Activated T-cell treated with anti-CD3 and anti-CD28 coated beads, Interleukin-2, amount 50 U/mL, for 4 hours (primary cell): ENCODE measurements at places on chromosomes 6 and 20. TPM values are rescaled to one million over a fixed set of nuclear protein-coding genes. Genes with fewer than 3 reads are reported as not detected.

SH3BGRL2 gene
- total RNA-seq: 0.51 TPM

TDRD6 gene
- not detected for total RNA-seq

LGSN gene
- not detected for total RNA-seq

SAMD10 gene
- total RNA-seq: 14.6 TPM

AURKA gene
- 7.3 TPM for total RNA-seq

MCCD1 gene
- total RNA-seq: not detected

GINS1 gene
- 25.4 TPM for total RNA-seq

NKX2-4 gene
- not detected for total RNA-seq

TNFRSF6B gene
- total RNA-seq: not detected

GRCh38 chr6:10613077-10613476, 81.3 kb downstream of the C6orf52 start:
- no peak for DNase-seq

DNA sequence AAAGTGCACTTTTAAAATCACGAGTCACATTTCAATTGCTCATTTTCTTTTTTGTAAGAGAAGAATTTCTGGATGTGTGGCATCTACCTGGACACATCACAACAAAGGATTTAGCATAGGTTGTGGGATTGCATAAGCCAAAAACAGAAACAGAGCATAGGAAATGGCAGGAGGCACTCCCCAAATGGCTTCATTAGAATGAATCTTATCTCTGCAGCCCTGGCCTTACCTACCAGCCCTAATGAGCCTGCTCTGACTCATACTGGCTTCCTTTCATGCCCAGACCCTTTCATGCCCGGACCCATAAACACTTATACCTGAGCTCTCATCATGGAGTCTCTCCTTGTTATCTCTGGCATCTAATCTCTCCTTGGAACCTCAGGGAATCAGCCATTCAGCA, 23.9 kb upstream of the SPTLC3 start:
- no peak for DNase-seq

DNA sequence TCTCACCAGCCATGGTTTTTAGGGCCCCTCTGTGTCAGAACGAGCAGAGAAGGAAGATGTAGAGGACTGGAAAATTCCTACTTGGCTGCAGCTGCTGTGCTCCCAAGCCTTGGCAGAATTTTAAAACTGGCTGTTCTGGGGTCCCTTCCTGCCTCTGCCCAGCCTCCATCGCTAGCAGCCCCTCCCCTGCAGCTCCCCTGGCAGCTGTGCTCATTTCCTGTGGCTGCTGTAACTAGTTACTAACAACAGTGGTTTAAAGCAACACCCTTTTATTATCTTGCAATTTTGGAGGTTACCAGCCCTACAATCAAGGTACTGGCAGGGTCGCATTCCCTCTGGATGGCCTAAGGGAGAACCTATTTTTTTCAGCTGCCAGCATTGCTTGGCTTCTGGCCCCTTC, 3.7 kb upstream of the CST11 start:
- DNase-seq: no peak

GRCh38 chr6:14001329-14002012, 76.7 kb downstream of the RNF182 start:
- no peak for DNase-seq
